ENCODE measurements at places on chromosomes 12 and 14.

GRCh38 chr12:6382982-6383381, 980 bp upstream of the LTBR start:
- no peak for DNase-seq

DNA sequence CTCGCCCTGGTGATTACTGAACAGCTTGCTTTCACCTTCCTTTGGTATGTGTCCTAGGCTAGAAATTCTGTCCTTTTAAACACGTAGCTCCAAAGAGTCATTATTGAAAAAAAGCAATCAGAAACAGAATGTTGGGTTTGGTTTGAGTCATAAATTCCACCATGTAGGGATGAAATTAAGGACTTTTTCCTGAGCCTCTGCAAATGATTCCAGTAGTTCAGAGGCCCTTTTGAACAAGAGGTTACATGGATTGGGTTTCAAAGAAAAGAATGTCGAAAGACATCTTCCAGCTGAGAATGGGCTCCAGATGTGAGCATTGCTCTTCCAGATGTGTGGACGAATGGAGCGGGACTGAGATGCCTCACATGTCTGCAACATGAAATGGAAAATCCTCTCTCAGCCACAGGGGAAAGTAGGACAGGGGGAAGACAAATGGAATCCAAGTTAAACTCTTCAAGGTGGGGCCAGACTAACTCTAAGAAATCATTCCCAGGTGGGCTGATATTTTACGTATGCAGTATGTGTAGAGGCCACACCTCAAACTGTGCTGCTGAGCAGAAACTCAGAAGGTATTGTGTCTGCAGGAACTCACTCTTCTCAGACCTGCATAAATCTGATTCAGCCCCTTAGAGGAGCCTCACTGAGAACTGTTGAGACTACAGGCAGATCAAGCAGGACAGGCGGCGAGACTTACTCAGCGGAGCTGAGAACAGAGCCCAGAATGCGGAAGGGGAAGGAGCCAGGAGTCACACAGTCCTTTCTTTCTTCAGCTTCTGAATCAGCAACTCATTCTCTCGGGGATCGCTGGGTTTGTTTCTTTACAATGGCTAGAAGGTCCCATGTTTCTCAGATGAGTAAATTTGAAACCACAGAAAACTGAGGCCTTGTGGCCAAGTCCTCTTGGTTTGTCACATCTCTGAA, 23.3 kb upstream of the EMP1 start:
- no peak for DNase-seq

GRCh38 chr12:58148405-58148804, 207.0 kb downstream of the ATP23 start:
- DNase-seq, result no peak

- no peak for DNase-seq
These were observed 179.4 kb upstream of the ARHGAP5 start for GRCh38 chr14:31897581-31898186.

GRCh38 chr14:31457665-31458659, 656 bp upstream of the DTD2 start:
- DNase-seq, result no peak

DNA sequence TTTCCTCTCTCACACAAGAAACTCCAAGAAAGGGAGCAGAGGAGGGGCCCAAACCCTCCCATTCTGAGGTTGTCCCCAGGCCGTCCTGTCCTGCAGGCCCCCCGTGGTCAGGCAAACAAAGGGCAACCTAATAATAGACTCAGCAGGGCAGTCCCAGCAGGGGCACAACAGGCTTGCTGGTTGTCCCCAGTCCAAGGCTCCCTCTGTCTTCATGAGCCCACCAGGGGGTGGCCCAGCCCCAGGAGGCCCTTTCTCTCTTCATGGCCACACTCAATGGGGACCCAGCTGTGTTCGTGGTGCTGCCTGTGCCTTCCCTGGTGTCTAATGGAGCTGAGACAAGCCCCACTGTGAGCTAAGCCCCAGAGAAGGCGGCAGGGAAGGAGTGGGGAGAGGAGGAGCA, 359.9 kb downstream of the ADGRD1 start:
- DNase-seq, result no peak

DNA sequence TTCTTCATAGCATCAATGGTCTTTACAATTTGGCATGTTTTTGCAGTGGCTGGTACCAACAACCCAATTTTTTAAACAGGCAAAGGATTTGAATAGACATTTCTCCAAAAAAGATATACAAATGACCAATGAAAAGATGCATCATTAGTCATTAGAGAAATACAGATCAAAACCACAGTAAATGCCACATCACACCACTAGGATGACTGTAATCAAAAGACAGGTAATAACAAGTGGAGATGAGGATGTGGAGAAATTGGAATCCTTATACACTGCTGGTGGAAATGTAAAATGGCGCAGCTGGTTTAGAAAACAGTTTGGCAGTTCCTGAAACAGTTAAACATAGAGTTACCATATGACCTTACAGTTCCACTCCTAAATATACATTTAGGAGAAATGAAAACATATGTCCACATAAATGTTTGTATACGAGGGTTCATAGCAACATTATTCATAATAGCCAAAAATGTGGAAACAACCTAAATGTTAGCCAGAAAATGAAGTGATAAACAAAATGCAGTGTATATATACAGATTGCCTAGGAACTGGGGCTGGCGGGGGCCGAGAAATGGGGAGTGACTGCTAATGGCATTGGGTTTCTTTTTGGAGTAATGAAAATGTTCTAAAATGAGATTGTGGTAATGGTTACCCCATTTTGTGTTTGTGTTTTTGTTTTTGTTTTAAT, 55.2 kb downstream of the TGFB3 start:
- no peak for DNase-seq

GRCh38 chr12:105273601-105274000, 37.6 kb upstream of the APPL2 start:
- no peak for DNase-seq

DNA sequence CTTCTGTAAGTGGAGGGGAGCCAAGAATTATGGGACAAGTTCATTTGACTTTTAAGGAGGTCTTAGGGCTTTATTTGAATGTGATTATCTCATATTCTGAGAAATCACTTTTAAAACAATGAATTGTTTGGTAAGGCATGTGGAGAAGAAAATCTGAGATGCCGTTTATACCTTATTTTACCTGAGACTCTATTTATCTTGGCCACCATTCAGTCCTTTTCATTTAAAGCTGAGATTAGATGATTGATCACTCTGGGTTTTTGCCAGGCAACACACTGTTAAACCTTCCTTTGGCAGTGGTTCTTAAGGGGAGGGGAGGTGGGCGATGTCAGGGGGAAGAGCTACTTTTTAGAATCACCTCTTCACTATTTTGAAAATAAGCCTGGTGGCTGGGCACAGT, 11.4 kb downstream of the CAND1 start:
- DNase-seq, result no peak

GRCh38 chr14:51481643-51482042, 170.1 kb upstream of the FRMD6 start:
- DNase-seq, result no peak

DNA sequence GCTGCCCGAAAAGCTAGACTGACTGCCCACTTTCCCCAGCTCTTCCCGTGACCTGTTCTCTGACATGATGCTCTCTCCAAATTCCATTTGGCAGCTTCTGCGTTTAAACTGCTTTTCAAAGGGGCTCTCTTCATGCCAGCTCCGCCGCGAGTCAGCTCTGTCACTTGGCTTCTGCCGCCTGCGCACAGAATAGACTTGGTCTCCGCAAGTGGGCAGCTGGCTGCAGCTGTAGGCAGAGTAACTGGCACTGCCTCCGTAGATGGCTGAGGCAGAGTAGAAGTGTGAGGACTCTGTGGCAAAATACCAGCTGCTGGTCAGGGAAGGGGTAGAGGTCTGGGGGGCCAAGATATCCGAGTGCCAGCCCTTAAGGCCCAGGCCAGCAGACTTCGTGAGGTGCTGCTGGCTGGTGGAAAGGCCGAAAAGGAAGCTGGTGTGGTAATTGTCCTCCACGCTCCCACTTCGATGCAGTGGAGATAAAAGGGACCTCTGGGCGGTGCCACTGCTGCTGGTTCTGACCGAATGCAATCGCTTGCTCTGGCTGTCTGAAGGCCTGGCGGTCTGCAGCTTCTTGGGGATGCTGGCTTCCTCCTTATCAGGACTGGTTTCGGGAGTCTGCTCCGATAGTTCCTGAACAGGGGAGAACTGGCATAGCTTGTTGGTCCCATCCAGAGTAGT, 85.7 kb downstream of the DUSP16 start:
- DNase-seq, result no peak

DNA sequence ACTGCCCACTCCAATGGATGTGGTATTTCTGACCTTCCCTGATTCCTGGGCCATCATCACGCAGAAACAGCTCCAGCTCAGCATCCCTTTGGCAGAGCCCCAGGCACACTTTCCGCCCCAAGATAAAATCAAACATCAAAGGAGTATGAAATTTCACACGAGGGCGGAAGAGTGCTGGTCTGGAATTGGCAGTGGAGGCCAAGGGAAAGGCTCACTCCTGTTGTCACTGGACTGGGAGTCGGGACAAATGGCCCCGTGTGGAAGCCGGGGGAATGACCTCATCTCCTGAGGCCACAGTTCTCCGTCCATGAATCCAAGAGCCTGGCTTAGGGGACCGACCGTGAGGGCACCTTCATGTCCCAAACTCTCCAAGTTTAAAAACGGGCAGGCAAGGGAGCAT, 40.9 kb downstream of the FZD10 start:
- no peak for DNase-seq

DNA sequence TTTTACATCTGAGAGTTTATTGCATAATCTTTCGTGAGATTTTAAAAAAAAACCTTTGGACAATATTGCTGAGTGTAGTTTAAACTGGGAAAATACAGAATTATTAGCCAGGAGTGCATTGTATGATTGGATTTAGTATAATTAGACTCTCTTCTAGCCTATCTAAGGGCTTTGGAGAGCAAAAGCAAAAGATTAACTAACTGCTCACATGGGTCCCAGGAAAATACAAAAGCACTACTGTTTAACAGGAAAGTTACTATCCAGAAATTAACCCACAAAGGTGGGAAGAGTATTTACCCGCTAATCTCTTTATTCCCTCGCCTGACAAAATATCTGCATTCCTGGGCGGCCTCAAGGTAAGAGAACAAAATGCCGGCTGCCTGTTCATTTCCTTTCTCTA, 309.5 kb downstream of the ATXN7L3B start:
- DNase-seq, result no peak

GRCh38 chr12:30847259-30847658, 79.3 kb upstream of the TSPAN11 start:
- no peak for DNase-seq

GRCh38 chr14:102445066-102445465, 64.5 kb downstream of the ANKRD9 start:
- no peak for DNase-seq

GRCh38 chr12:121209221-121209620, 708 bp upstream of the P2RX4 start:
- DNase-seq, result no peak

DNA sequence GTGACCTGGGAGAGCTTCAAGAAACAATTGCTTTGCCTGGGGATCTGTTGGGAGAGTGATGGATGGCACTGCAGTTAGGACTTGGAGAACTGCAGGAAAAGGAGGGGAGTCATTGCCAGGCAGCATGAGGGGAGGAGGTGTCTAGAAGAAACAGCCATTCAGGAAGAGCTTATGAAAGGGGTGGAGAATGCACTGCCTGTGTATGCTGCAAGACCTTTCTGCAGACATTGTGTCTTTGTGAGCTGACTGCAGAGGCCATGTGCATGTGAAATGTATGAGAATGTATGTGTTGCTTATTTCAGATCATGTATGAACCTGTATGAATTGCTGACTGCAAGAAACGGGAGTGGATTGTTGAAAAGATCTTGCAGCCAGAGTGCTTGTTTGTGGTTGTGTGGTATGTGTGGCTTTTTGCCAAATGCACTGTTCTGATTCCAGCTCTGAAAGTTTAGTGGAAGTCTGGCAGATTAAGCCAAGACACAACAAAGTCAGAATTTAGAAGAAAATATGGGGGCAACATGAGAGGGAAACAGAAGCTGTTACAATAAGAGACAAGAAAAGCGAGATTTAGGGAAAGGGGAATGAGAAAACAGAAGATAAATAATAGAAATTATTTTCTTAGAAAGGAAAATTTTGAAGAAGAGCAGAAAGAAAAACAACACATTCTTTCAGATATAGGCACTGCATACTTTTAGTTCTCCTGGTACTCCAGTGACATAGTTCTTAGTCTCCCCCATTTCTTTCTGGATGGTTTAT, 9.8 kb upstream of the RIMKLB start:
- no peak for DNase-seq

DNA sequence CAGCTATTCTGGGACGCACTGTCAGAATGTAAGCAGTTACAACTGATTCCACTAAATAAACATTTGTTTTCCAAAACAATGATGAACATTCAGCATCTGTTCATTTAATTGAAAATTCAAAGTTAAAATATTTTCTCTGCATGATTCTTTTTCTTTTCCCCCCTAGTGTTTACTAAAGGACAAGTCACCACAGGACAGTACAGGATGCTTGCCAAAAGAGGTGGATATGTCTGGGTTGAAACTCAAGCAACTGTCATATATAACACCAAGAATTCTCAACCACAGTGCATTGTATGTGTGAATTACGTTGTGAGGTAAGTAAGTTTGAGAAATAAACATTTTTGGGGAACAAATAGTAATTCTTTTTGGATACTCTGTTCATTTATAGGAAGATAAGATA, 28.2 kb upstream of the SNAPC1 start:
- no peak for DNase-seq

Data from stimulated activated CD8-positive, alpha-beta memory T cell treated with anti-CD3 and anti-CD28 coated beads, Interleukin-7, amount 100 ng/mL, for 1 hour (primary cell).